ENCODE measurements at places on chromosomes 5 and 9. TPM values are rescaled to one million over a fixed set of nuclear protein-coding genes. Genes with fewer than 3 reads are reported as not detected.

- no peak overlapping the region for H3K27ac ChIP-seq
- no peaks in the 10 kb centered on the region for H3K36me3 ChIP-seq
- no peak overlapping the region for H3K4me3 ChIP-seq
- H3K27me3 ChIP-seq: no peaks in the 10 kb centered on the region
- H3K4me1 ChIP-seq: peaks cover 23% of the 10 kb centered on the region
Observed at GRCh38 chr5:16618138-16618897, 1.5 kb upstream of the RETREG1 start.

GRCh38 chr9:122941582-122942234 lies 888 bp downstream of the RABGAP1 start:
- no peaks in the 10 kb centered on the region for H3K27me3 ChIP-seq
- H3K4me1 ChIP-seq: peaks cover 55% of the 10 kb centered on the region
- peak overlapping the region; percentile 95 for H3K27ac ChIP-seq
- peak overlapping the region; percentile 91 for H3K4me3 ChIP-seq
- DNase-seq: no peak
- no peaks in the 10 kb centered on the region for H3K36me3 ChIP-seq

- H3K27ac ChIP-seq: no peak overlapping the region
- no peaks in the 10 kb centered on the region for H3K36me3 ChIP-seq
- no peak overlapping the region for H3K4me3 ChIP-seq
- DNase-seq: no peak
Observed at GRCh38 chr5:151779531-151780125, 7.9 kb downstream of the G3BP1 start.

CCDC127 gene
- total RNA-seq: 11.9 TPM

MYMK gene
- not detected for total RNA-seq

Measured in esophagus muscularis mucosa (tissue), 4 donors.